Stimulated activated CD4-positive, alpha-beta T cell treated with anti-CD3 and anti-CD28 coated beads, Interleukin-2, amount 100 ng/mL, for 4 hours (primary cell): ENCODE measurements at places on chromosomes 12 and 14.
A peak's percentile ranks its signal among the peaks of the same experiment; 100 is the strongest.

DNA sequence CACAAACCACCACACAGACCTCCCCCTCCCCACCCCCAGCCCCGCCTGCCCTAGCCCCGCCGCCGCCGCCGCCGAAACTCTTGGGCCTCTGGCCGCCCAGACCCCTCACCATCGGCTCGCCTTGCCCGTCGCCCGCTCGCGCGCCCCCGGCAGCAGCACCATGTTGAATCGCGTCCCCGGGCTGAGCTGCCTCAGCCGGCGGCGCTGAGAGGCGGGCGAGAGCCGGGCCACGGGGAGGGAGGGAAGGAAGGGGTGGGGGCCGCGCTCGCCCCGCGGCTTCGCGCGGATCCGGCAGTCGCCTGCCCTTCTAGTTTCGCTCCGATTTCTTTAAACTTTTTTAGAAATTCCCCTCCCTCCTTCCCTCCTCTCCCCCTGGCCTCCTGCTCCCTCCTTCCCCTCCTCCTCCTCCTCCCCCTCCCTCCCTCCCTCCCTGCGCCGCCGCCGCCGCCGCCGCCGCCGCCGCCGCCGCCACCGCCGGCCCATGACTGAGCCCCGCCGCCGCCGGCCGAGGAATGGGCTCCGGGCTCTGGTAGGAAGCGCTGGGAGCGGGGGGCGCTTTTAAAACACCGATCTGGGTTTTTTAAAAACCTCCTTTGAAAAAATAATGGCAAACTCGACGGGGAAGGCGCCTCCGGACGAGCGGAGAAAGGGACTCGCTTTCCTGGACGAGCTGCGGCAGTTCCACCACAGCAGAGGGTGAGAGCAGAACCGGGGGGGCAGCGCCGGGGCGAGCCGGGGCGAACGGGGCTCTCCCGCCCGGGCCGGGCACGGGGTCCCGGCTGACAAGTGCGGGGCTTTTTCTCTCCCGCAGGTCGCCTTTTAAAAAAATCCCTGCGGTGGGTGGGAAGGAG lies at the start of gene ARID2:
TSS of gene ARID2 (plus strand) at position 474 of the 851 bp plus-strand sequence. CDS start at position 605, 131 bp downstream.
- peak; percentile 46 for DNase-seq

GRCh38 chr12:118534003-118534402 lies 157.6 kb downstream of the SUDS3 start:
- no peak for DNase-seq

DNA sequence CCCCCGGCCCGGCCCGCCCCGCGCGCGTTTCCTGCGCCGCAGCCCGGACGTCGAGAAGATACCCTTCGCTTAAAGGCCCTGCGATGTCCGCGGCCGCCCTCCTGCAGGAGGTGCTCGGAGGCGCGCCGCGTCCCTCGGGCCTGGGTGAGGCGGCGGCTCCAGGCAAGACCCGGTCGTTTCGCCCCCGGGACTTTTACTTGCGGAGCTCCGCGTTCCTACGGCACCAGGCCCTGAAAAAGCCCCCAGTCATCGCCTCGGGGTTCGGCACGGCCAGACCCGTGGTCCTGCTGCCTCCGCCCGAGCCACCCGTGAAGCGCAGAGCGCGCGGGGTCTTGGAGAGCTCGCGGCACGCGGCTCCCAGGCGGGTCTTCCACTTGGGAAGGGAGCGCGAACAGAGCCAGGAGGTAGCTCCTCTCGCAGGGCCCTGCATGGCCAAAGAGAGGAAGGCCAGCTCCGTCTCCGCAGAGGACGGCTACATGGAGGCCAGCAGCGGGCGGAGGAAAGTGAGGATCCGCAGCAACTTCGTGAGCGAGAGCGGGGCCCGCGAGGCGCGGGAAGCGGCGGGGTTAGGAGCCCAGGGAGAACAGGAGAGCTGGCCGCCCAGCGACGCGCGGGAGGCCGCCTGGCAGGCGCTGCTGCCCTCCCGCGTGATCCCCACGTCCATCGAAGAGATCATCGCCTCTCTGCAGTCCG lies 26.9 kb downstream of the TTC6 start:
- DNase-seq, result no peak

- DNase-seq, result no peak
Observed at GRCh38 chr12:101045486-101046464, 164.3 kb downstream of the SLC5A8 start.

GRCh38 chr12:127150956-127151355 lies 1116.0 kb upstream of the TMEM132C start:
- no peak for DNase-seq

DNA sequence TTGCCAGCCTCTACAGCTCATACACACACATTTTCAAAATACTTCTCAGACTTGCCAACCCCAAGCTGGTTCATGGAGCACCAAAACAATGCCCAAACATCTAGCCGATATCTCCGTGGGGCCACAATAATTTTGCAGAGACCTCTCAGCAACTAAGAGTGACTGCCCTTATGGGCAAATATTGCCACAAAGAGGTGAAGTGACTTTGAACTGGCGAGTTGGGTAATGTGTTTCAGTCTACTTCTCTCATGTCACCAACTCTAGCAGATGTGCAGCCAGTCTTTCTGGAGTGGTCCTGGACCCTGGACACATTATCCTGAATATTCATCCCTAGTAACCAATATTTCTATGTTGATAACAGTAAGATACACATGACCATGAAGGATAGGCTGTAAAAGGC lies 290.3 kb downstream of the EMP1 start:
- DNase-seq, result no peak

DNA sequence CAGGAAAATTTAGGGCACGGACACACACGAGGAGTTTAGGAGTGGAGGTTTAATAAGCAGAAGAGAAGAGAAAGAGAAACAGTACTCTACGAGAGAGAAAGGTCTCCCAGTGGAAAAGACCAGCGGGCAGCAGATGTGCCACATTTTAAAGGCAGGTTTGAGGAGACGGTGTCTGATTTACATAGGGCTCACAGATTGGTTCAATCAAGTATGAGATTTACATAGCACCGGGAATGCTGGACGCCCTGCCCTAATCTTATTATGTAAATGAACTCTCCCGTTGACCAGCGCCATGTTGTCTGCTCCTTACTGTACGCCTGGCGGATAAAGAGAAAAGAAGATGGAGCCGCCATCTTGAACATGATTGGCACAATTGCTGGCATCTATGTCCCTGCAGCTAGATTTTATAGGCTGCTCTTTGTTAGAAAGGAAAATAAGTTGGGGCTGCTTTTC lies 17.9 kb downstream of the NFKBIA start:
- no peak for DNase-seq

DNA sequence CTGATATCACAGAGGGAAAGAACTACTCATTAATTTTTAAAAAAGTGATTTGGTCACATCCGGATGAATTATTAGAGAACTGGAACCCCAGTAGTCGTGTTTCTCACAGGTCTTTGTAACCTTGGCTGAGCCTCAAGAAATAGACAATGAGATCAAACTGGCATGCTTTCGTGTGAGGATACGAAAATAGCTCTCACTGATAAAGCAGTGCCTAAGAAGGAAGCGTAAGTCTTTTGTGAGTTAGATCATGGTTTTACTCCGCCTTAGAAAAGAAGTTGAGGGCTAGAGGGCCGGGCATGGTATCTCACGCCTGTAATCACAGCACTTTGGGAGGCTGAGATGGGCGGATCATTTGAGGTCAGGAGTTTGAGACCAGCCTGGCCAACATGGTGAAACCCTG lies 33.8 kb upstream of the GALNT16 start:
- DNase-seq, result no peak

- no peak for DNase-seq
Observed at GRCh38 chr14:21267886-21268616, 1.2 kb downstream of the HNRNPC start.

DNA sequence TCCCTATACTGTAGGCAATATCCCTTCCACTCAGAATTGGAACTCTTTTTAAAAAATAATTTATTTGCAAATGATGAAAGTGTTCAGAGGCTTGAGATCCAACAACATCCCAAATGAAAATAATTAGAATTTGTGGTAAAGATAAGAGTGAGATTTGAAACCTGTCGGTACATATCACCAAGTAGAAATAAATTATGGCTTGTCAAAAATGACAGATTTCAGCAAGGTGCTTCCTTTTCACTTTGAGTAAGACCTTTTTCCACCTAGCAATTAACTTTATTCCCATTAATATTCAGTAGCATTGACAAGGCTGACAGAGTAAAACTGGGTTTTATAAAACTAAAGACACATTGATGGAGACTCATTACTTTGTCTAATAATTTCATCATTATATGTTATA lies 107.7 kb upstream of the PRKD1 start:
- DNase-seq, result no peak

DNA sequence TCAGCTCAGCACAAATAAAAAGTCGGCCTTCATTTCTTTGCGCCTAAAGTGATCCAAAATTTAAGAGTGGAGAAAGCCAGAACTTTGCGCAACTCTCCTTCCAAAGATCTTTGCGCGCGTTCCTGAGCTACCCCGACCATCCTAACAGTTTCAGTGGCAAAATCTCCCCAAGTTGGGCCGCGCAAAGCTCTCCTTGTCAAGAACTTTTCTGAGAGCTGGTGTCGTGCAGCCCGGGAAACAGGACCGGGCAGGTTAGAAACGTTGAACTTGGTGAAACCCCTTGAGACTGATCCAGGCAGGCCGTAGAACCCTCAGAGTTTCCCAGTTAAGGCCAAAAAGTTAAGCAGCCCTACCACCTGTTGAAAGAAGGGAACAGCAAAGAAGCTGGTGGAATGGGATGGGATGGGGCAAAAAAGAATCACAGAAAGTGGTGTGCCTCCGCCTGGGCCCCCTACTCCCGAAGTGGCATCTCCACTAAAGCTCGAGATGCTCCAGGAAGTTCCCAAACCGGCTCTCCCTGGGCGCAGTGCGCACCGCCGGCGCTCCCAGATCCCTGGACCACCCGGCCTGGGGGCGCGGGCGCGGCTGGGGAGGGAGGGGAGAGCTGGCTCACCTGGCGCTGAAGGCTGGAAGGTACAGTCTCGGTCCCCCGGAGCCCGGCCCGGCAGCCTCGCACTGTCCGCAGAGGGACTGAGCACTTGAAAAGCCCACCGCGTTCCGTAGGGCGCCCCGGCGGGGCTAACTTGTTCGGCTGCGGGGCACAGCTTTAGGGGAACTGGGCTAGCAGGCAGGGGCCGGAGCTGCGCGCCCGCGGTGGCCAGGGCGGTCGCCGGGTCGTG lies 768 bp downstream of the DBX2 start:
- DNase-seq, result no peak

DNA sequence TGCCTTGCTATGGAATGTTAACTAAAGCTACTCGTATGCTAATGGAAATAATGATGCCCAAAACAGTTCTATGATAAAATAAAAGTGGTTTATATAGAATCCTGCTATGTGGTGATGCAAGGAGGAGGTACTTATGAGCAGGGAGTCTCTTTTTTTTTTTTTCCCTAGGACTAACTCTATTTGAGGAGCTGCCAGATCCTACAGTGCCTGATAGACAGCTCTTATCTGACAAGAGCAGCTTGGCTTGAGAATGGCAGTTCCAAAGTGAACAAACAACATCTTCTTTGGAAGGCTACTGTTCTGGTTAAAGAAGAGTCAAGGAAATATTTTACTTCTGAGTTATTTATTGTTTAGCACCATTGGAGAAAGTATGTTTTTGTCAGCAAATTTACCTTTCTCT lies 10.2 kb upstream of the ACSM4 start:
- DNase-seq, result no peak

DNA sequence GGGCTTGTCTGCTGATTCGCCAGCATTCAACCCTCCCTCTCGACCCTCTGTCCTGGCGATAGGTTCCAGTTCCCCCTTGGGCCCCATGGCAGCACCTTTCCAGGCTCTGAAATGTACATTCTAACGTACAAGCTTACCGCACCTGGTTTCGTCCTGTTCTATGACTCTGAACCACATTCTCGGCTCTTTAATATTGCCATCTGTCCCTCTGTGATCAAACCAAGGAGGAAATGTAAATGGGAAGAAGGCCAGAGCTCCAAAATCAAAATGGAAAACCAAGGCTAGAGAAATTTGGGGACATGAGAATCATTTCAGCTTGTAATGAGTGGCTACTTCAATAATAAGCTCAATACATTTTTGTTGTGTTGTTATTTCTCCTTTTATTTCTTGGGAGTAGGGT lies 117.2 kb downstream of the TTC7B start:
- DNase-seq, result no peak

DNA sequence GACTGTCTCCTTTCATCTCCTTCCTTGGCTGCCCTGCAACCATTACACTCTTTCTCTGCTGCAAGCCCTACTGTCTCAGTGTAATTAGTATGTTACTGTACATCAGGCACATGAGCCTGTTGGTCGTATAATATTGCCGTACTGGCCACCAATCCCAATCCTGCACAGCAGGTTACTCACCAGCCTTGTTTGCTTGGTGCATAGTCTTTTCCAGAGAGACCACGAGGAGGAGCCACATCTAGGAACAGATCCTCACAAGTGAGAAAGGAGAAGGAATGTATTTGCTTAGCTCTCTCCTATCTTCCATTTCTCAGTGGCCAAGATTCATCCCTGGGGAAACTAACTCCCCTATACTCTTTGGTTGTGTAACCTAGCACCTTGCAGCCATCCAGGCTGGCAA lies 33.0 kb upstream of the BICDL1 start:
- DNase-seq, result no peak
